Stimulated activated CD8-positive, alpha-beta memory T cell treated with anti-CD3 and anti-CD28 coated beads, Interleukin-7, amount 100 ng/mL, for 1 hour (primary cell): ENCODE measurements at places on chromosomes 16 and 17.

- DNase-seq = no peak
These were observed 4.8 kb downstream of the CIAO3 start for GRCh38 chr16:735982-736453.

- no peak for DNase-seq
These were observed 29.5 kb downstream of the SBK1 start for GRCh38 chr16:28321700-28322411.

- DNase-seq = no peak
These were observed at the start of gene PRSS22 for GRCh38 chr16:2857451-2858244. Gene PRSS22, minus strand, starts transcription at chr16:2858170. Its CDS starts 66 bp downstream, at chr16:2858104.

DNA sequence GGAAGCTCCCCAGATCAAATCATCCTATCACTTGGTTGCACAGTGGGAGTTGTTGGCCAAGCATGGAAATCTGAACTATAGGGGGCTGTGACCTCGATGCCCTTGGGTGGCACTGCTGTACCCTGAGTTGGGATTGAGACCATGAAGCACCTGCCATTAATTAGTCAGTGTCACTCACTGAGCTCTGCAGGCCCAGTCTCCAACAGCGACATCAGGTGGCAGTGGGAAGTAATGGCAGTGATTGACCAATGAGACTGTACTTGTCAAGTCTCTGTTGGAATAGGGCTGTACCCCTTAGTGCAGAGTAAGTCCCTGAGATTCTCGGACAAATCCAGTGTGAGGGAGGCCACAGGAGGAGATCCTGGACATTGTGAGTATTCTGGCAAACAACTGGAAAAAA is 118.0 kb upstream of the RPL38 start:
- DNase-seq = no peak

DNA sequence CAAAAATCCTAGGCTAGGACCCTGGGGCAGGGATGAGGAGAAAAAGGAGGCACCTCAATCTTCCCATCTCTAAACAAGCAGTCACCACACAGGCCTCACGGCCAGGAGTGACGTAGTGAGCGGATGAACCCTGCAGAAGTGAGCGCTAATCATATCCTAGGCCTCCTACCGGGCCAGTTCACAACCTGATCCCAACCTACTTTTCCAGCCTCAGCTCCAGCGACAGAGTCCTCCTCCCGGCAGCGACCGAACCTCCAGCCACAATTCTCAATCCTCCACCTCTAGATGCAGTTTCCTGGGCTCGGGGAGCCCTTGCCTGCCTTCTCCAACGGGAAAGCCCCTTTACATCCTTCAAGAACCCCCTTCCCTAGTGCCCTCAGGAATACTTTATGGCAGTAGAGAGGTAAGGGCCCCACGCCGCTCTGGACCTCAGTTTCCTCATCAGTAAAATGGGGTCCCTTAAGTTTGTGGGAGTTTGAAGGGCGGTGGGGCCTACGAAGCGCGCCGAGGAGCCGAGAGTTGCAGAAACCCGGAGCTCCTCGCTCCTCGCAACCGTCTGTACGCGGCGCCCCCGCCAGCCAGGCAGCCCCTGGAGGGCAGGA is 1.4 kb downstream of the ZNF668 start:
- no peak for DNase-seq

GRCh38 chr16:55035029-55035428 is 104.4 kb downstream of the IRX5 start:
- no peak for DNase-seq

DNA sequence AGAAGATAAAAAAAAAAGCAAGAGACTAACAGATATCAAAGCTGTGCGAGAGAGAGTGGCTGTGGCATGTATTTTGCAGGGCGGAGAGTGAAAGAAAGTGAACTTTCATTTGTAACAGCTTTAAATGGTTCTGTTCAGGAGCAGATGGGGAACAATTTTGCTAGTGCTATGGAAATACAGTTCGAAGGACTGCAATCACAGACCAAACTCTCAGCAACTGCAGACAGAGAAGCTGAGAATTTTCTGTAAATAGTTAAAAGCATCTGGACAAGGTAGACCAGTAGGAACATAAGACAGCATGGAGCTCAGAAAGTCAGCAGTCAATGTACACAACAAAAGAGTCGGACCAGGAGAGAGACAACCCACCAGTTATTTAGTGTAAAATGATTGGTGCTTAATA is 62.3 kb downstream of the TBX4 start:
- no peak for DNase-seq

- DNase-seq = no peak
These were observed 54.9 kb downstream of the RGS9 start for GRCh38 chr17:65191811-65192740.

- no peak for DNase-seq
These were observed 8.5 kb upstream of the CCL1 start for GRCh38 chr17:34371405-34372100.

DNA sequence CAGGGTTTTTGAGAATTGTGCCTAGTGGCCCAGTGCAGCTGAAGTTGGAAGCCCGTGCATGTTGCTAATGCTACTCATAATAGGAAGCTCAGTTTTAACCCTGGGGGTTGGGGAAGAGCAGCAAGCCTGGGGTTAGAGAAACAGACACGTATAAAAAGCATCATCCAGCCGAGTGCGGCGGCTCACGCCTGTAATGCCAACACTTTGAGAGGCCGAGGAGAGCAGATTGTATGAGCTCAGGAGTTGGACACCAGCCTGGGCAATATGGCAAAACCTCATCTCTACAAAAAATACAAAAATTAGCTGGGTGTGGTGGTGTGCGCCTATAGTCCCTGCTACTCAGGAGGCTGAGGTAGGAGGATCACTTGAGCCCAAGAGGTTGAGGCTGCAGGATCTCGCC is 2.3 kb upstream of the CLUH start:
- no peak for DNase-seq

GRCh38 chr17:44348988-44349364 is 3.9 kb downstream of the GRN start:
- DNase-seq = no peak

DNA sequence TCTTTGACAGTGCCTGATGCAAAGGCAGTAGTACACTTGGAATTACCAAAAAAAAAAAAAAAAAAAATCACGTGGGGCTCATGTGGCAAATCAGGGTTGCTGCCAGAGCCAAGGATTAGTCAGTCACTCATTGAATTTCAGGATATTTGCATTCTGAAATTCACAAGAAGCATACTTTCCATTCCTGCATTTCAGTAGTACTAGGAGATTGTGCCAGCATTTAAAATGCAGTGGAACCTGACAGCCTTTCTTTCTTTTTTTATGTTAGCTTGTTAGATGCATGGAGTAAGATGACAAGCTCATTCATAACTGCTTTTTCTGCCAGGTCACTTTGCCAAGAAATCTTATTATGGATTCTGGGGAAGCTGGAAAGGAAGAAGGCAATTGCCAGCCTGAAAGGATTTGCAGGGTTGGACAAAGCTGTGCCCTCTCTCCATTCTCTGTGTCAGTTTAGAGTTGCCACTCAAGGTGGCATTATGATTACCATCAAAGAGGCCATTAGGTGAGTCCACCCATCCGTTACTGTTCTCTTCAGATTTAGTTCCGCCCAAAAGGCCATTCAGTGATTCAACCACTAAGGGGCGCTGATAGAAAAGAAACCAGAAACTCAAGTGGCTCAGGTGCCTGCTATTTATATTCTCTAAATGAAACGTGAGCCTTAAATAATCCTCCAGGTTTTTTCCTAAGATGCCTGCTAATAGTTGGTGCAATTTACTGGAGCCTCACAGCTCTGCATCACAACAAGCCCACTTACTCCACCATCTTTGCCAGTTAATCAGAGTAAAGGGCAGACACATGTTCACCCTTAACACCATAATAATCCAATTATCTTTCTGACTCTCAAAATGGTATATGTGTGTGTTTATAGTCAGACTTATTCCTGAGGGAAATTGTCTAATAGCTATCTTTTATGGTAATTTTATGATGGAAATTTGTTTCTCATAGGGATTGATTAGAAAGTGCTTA is 59.0 kb downstream of the TANGO6 start:
- no peak for DNase-seq

- no peak for DNase-seq
These were observed 8.4 kb downstream of the FSCN2 start for GRCh38 chr17:81536299-81537290.

- DNase-seq = no peak
These were observed 6.9 kb downstream of the DEXI start for GRCh38 chr16:10935226-10935915.

DNA sequence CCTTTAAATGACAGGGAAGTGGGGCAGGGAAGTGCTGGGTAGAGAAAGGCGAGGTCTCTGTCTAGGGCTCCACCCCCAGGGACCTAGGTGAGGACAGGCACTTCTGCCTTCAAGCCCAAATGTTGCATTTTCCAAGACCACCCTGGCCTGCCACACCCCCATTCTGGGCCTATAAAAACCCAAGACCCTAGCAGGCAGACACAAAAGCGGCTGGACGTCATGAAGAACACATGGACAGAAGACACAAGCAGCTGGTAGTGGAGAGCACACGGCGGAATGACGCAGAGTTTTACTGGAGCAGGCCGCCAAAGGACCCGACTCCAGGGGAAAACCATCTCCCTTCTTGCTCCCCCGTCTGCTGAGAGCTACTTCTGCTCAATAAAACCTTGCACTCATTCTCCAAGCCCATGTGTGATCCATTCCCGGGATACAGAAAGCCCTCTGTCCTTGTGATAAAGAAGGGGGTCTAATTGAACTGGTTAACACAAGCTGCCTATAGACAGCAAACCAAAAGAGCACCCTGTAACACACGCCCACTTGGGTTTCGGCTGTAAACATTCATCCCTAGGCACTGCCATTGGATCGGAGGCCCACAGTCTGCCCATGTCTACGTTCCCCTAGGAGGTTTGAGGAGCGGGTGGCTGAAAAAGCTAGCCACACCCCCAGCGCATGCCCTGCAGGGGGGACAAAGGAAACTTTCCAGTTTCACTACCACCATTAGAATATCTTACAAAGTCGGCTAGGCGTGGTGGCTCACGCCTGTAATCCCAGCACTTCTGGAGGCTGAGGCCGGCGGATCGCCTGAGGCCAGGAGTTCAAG is 622.2 kb upstream of the SALL1 start:
- no peak for DNase-seq

GRCh38 chr16:53822936-53823529 is 119.1 kb downstream of the FTO start:
- DNase-seq = no peak

DNA sequence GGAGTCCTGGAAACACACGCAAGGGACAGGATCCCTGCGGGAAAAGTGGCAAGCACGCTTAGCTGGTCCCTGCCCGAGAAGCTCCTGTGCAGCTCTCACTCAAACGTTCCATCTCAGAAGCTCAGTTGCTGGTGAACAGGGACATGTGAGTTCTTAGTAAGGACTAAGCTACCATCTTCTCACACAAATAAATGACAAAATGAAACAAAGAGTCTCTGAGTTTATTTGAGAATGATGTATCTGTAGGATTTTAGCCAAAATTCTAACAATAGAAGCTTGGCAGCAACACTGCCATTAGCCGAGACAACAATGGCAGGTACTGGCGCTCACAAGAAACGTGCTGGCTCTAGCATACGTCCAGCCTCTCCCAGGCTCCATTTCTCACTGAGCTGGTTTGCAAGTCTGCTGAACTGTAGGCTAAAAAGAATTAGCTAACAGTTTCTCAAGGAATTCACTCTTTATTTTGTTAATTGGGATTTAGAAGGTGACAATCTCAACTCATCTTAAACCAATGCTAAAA is 90.2 kb downstream of the VPS53 start:
- no peak for DNase-seq

DNA sequence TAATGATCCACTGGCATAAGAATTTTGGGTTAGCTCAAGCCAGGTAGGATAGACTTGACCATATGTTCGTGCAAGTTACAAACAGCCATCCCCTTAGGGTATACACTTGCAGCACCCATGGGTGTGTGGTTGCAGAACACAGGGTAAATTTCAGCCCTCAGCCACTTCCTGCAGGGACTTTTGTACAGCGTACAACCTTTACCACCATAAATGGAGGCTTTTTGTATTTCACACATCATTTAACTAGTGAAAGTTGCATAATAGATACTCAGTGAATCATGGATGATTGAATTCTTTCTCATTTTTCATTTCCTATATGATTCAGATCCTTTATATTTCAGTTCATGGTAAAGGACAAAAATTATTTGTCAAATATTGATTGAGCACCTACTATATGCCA is 473.9 kb downstream of the CDH13 start:
- DNase-seq = no peak

DNA sequence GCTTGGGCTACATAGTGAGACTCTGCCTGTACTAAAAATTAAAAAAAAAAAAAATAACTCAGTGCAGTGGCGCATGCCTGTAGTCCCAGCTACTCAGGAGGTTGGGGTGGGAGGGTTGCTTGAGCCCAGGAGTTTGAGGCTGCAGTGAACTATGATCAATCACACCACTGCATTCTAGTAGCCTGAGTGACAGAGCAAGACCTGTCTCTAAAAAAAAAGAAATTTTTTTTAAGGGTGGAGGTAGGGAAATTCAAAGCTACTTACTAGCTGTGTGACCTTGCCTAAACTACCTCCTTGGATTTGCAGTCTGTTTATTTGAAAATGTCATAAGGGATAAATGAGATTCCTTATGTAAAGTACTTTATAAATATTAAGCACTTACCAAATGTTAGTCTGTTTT is 3.4 kb upstream of the SMPD3 start:
- DNase-seq = no peak

GRCh38 chr16:12758031-12758669 is 45.5 kb downstream of the CPPED1 start:
- no peak for DNase-seq

GRCh38 chr17:72518753-72519597 is 398.2 kb downstream of the SOX9 start:
- DNase-seq = no peak

GRCh38 chr17:4215882-4216570 is 47.8 kb downstream of the ANKFY1 start:
- no peak for DNase-seq
